ENCODE measurements at places on chromosomes 3 and 15. TPM values are rescaled to one million over a fixed set of nuclear protein-coding genes. Genes with fewer than 3 reads are reported as not detected.

The RTP2 gene
- not detected for total RNA-seq

DNA sequence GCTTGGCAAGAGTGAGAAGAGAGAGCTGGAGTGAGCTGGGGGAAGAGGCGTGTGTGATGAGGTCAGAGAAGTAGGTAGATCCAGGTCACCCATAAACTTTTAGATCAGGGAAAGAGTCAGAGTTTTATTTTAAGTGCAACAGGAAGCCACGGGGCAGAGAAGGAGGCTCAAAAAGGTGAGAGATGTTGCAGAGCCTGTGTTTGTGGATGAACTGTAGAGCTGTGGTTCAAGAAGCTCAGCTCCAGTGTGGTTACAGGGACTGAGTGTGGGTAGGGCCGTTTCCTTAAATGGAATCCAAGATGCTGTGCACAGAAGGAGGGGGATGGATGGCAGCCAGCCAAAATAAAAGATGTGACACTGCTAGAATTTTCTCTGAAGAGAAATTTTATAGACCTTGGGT, 337.2 kb downstream of the SATB1 start:
- no peak for DNase-seq

The KLHL40 gene
- 0.22 TPM for total RNA-seq

The AP3B2 gene
- 0.80 TPM for total RNA-seq

GRCh38 chr3:15306979-15307359, 25.4 kb downstream of the SH3BP5 start:
- no peak for DNase-seq

The HEMK1 gene
- total RNA-seq, result 16.1 TPM

DNA sequence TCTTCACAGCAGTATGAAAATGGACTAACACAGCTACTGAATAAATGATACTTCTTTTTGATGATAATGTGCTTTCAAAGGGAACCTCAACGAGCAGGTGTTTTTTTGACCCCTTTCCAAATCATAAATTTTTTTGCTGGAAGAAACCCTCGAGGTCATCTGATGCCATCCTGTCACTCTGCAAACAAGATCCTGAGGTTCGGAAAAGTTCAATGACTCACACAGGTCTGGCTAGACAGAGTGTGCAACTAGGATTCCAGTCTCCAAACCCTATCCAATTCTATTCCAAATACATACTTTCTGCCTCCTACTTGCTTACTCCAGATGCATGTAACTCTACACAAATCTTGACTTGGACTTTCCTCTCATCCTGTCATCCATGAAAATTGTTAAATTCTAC, 124.7 kb downstream of the NEDD4 start:
- no peak for DNase-seq

The PAK6 gene
- total RNA-seq, result 8.2 TPM

DNA sequence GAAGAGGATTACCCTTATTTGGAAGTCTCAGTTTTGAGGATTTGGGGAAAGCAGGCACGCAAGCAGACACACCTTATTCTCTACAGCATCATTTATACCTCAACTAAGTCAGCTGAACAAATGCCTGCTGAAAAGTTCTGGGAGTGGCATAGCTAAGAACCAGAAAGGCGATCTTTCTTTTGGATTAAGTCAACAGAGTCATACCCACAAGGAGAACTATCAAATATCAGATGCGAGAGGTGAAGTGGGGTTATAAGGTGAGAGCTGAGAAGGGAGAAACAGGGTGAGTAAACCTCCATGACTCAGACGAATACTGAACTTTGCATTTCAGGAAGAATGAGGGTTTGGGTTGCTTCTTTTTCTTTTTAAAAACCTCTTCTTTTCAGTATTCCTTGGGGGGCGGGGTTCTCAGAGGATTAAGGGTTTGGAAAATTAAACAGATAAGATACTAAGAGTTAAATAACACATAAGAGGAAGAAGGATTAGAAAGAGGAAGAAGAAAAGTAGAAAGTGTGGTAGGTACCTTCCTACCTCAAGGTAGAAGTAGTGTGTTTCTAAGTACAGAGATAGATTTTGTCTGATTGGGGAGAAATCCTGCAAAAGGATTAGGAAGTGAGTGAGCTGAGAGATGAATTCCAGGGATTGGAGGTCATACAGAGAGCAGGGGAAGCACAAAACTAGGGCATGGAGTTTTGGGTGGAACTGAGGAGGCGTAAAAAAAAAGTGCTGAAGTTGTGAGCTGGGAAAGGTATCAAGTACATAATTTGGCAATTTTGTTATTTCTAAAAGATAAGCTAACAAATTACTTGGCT, 41.3 kb upstream of the ICE2 start:
- DNase-seq, result no peak

DNA sequence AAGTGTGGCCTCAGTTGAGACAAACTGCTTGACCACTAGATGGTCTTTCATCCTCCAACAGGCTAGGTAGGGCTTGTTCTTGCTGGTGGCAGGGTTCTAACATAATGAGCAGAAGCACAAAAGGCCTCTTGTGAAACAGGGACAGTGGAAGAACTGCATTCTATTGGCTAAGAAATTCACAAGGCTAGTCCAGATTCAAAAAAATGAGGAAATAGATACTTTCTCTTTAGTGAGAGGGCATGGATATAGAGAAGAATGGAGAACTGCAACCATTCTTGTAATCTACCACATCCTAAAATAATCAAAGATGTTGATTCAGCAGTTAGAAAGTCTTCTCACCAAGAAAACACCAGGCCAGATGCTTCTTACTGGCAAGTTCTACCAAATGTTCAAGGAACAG, 143.7 kb upstream of the LRIG1 start:
- DNase-seq, result no peak

- no peak for DNase-seq
Observed at GRCh38 chr3:128293930-128294329, 140.6 kb downstream of the EEFSEC start.

The PLEKHO2 gene
- total RNA-seq, result 8.0 TPM

DNA sequence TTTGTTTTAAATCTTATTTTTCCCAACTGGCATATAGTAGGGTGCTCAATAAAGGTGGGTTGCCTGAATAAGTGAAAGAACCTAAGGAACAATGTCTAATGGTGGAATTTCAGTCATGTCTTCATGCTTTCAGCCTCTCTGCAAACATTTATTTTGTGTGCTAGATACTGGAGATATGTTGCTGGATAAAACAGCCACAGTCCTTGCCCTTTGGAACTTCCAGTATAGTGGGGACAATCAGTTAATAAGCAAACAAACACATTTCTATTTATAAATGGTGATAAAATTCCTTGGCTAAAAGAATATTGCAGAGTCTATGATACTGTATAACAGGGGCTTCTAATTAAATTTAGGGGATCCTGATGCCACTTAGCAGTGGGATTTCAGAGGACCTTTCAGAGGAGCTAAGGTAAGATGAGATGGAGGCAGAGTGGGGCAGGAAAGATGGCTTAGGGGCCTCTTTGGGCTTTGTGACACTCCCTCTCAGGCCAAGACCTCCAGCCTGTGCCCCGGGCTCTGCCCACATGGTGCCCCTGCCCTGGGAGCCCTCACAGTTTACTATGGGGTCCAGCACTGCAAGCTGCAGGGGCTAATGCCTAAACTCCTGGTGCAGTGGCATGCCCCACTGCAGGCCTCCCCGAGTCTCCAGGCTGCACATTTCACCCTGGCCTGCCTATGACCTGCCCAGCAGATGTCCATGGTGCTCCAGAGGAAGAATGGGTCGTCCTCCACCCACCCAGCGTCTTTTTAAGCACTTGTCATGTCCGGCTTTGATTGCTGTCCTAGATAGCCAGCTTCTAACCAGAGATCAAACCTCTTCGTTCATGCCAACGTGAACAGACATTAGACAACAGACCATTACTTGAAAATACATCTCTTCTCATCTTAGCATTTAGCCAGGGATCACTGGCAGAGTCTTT, 61.6 kb upstream of the PRR23C start:
- DNase-seq, result no peak

DNA sequence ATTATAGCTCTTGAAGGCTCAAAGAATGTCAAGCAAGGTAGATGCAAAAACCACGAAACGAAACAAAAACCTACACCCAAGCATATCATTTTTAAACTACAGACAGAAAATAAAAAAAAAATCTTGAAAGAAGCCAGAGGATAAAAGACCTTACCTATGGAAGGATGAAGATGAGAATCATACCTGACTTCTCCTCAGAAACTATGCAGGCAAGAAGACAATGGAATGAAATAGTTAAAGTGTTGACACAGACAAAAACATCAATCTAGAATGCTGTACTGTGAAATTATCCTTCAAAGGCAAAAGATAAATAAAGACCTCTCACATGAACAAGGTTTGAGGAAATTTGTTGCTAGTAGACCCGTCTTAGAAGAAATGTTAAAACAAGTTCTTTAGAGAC, 372.0 kb downstream of the ZIC4 start:
- no peak for DNase-seq

The FGF12 gene
- 325 TPM for total RNA-seq

GRCh38 chr15:62085740-62086139, 19.0 kb downstream of the C2CD4A start:
- DNase-seq, result no peak

The POPDC2 gene
- total RNA-seq, result 512 TPM

- DNase-seq, result no peak
Observed at GRCh38 chr15:40258544-40258943, 19.7 kb downstream of the PAK6 start.

DNA sequence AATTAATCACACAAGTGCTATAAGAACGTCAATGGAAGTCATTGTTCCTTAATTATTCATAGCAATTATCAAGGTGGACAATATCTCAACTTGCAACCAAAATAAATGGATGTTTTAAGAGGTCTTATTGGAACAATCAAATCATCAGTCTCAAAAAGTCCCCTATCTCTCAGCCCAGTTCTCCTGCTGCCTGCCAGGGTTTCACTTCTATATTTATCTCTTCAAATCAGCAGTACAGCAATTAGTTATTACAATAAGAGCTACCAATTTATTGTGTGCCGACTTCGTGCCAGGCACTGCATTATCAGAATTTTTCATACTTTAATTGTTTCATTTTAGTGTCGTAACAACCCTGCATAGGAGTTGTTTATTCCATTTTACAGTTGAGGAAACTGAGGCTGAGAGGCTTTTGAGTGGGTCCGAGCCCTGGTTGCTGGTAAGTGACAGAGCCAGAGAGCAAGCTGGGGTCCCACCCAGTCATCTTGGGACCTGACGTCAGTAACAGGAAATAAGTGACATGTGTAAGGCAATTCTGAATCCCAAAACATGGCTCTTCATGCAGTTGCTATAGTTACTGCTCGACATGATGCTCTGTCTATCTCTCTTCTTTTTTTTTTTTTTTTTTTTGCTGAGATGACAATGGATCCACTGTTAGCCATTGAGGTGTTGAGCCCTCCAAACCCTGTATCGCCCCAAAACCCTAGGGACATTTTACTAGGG, 8.8 kb upstream of the KCTD6 start:
- DNase-seq, result no peak

- no peak for DNase-seq
Observed at GRCh38 chr15:56496635-56497034, 31.7 kb upstream of the MNS1 start.

GRCh38 chr3:49671291-49672288, 2.6 kb upstream of the APEH start:
- peak; percentile 52 for DNase-seq

DNA sequence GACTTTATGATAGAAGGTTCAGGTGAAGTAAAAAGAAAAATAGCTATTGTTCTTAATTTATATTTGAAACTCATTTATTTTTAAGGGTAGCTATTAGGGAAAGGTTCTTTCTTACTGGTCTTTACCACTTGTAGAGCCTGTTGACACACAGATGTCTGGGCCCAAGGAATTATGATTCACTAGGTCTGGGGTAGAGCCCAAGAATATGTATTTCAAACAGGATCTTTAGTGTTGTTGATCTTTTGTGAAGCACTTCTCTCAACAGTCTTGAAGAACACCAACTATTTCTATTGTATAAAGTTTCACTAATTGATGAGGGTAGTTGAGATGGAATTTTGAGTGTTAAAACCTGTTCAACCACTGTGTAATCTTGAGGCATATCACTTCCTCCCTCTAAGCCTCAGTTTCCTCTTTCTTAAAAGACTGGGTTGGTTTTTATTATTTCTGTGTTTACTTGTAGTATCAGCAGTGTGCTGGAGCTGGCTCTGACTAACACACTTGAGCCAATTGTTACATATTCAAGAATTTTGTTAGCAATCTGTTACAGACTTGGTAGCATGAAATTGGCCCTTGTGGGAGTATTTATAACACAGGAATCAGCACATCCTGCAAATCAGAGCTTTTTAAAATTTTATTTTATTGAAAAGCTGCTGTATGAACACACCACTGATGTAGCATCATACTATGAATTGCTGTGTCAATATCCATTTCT, 155.9 kb downstream of the RBMS3 start:
- no peak for DNase-seq

The COL6A5 gene
- not detected for total RNA-seq

GRCh38 chr3:39062180-39062579, 10.4 kb downstream of the WDR48 start:
- no peak for DNase-seq

- DNase-seq, result no peak
Observed at GRCh38 chr15:61639491-61639890, 410.4 kb upstream of the RORA start.

GRCh38 chr3:14787630-14788029, 31.1 kb upstream of the FGD5 start:
- DNase-seq, result no peak

The LIPC gene
- 1.5 TPM for total RNA-seq

The NEK10 gene
- 11.5 TPM for total RNA-seq

The ELL3 gene
- total RNA-seq, result 0.82 TPM

The CKMT1A gene
- not detected for total RNA-seq

- no peak for DNase-seq
Observed at GRCh38 chr3:58340594-58341244, 8.0 kb downstream of the PXK start.

The SLC22A14 gene
- not detected for total RNA-seq

DNA sequence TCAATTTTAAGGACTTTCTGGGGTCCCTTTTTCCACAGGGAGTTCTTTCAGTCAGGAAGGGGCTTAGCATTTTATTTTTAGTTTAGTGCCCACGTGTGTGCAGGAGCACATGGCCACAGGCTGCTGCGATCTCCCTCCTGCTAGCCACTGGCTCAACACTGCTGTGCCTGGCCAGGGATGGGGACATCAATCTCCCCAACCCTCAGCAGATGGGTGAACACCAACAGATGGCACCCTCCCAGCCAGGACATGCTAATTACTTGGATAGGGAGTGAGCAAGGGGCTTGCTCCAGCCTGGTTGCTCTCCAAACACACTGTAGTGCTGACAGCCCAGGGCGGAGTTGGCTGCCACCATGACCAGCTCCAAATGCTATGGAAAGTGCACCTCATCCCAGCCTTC, 7.4 kb upstream of the RIOX2 start:
- DNase-seq, result peak; percentile 43

The NANOGP8 gene
- total RNA-seq, result not detected

The FAM240A gene
- not detected for total RNA-seq

DNA sequence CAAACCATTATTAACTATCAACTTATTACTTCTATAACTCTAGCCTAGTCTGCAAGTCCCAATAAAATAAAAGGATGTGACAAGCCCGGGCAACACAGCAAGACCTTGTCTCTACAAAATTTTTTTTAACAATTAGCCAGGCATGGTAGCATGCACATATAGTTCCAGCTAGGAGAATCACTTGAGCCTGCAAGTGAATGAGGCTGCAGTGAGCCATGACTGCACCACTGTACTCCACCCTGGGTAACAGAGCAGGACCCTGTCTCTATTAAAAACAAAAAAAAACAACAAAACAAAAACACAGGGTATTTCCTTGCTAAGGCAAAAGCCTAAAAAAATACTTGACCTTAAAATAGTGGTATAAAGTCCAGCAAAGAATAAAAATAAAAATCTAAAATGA, 31.4 kb downstream of the ANKRD28 start:
- no peak for DNase-seq

The GOLGA8O gene
- total RNA-seq, result 1.2 TPM

The COX17 gene
- 165 TPM for total RNA-seq

GRCh38 chr15:64710676-64711428, 64.5 kb downstream of the RBPMS2 start:
- DNase-seq, result no peak

The LRTM1 gene
- total RNA-seq, result not detected

GRCh38 chr3:52216585-52217408, 8.6 kb downstream of the TLR9 start:
- peak; percentile 65 for DNase-seq
